ENCODE measurements at places on chromosomes 5 and 9.

GRCh38 chr9:38423973-38424843 is at the start of gene IGFBPL1:
Gene IGFBPL1, minus strand, starts transcription at chr9:38424454. Its CDS starts 30 bp downstream, at chr9:38424424.
- peak; percentile 27 for DNase-seq

GRCh38 chr5:126268697-126269315 is 154.4 kb upstream of the GRAMD2B start:
- no peak for DNase-seq

- no peak for DNase-seq
These were observed 411 bp upstream of the GABRG2 start for GRCh38 chr5:162067162-162067561.

DNA sequence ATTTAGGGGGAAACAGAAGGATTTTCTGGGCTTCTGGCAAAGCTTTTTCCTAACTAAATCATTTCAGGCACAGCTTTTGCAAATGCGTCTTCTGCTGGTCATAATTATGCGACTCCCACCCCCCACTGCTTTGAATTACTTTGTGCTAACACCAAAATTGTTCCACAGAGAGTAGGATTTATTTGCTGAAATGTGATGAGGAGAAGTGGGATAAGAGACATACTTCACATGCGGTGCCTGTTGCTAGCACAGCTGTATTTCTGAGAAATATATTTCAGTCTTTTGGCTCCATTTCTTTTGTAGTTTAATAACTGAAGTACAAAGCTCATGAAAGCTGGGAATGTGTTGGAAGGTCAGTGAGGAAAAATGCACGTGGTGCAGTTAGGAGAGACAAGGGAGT is 83.2 kb upstream of the TAS2R1 start:
- DNase-seq: no peak

DNA sequence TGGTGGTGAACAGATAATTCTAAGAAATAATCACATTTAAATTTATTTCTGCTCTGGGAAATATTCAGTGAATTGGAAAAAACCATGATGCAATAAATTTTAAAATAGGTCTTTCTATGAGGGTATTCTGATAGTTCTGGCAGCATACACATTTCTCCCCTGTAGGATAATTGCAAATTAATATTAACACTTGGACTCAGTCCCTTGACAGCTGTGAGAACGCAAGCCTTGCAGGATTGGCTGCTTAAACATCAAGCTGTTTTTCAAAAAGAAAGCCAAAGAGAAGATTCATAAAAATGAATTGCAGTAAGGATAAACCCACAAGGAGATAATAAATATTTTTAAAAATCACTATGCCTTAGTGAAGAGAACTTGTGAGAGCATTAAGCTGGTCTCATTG is 180.0 kb downstream of the MTRR start:
- no peak for DNase-seq

GRCh38 chr5:92514896-92515295 is 1066.1 kb downstream of the NR2F1-AS1 start:
- no peak for DNase-seq

DNA sequence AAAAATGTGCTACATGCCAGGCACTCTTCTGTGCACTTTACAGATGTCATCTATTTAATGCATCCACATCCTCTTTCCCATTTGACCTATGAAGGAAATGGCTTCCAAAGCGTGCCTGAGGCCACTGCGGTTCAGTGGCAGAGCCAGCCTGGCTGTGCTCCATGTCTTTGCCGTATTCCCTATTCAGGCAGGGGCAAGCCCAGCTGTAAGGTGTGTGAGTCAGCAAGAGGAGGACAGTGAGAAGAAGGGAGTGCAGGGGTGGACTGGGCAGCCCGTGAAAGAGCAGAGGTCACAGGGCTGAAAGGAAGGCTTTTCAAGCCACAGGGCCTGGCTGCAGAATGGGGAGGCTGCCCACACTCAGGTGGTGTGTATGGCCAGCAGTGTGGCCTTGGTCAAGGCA is 91.7 kb downstream of the HRH2 start:
- DNase-seq: no peak
